ENCODE measurements at places on chromosomes 2 and 18.

GRCh38 chr18:9608298-9608697, 6.1 kb downstream of the PPP4R1 start:
- DNase-seq: no peak

GRCh38 chr2:8171608-8172007, 510.2 kb upstream of the ID2 start:
- no peak for DNase-seq

GRCh38 chr2:121689356-121689755, 40.1 kb upstream of the CLASP1 start:
- DNase-seq: no peak

GRCh38 chr18:59617468-59617932, 79.7 kb downstream of the CCBE1 start:
- DNase-seq: no peak

- DNase-seq: no peak
Measured at GRCh38 chr2:38629684-38630083, 27.0 kb upstream of the HNRNPLL start.

DNA sequence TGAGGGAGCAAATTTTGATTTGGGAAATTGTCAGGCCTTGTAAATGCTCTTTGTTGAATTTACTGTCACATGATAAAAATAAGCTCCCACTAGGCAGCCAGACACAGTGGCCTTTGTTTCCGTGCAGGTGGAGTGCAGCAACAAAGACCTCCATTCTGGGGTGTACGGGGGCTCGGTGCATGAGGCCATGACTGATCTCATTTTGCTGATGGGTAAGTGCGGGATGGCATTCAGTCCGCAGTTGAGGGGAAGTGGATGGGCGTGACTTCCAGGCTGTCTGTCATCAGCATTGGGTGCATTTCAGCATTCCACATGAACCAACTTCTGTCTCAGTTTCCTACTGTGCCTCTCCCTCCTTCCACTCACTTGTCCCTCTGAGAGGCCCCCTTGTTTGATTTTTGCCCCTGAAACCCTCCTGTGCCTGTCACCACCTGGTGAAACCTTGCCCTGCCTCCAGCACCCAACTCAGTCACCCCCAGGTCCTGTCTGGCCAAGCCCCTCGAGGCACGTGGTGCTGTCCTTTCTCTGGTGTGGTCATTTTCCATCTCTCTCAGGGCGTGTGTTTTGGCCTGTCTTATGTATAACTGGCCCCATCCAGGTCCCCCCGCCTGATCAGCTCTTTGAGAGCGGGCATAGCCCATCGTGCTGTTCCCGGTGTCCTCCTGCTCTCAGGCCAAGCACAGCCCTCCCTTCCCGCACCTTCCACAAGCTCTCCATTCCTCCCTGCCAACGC, 16.3 kb downstream of the CNDP2 start:
- no peak for DNase-seq

DNA sequence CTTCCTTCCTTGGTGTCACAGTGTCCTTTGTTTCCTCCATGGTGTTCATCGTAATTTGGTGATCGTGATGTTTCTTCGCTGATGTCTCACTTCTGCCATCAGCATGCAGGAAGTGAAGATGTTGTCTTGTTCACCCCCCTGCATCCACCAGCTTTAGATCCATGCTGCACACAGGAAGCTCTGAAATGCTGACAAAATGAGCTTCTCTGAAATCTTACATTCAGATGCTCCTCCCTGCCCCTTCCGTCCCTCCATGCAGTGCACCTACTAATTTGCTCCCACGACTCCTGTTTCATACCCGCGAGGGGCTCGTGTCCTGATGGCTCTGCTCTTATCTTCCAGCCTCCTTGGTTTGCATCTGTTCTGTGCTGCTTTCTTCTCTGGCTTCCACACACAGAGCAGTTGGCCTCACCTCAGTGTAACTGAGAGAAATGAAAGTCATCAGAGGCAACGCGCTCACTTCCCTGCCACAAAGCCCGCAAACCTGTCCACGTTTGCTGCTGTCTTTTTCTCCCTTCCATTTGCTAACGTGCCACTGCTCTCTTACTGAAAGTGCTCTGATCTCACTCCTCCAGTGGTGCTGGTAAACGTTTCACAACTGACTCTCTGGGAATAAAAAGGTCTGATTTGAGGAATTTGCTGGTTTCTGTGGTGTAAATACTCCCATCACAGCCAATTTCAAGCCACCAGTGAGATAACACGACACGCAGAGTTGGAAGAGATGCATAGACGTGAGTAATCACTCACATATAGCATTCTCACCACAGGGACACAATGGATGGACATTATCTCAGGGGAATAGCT, 41.0 kb upstream of the MGAT4A start:
- DNase-seq: peak; percentile 36

Data from stimulated activated CD4-positive, alpha-beta T cell treated with anti-CD3 and anti-CD28 coated beads, Interleukin-2, amount 100 ng/mL, for 4 hours (primary cell).